ENCODE measurements at places on chromosomes 7 and 10.

GRCh38 chr7:13217768-13218167, 530.3 kb downstream of the ARL4A start:
- DNase-seq = no peak

- no peak for DNase-seq
Observed at GRCh38 chr10:95691281-95691680, 2.4 kb downstream of the TCTN3 start.

DNA sequence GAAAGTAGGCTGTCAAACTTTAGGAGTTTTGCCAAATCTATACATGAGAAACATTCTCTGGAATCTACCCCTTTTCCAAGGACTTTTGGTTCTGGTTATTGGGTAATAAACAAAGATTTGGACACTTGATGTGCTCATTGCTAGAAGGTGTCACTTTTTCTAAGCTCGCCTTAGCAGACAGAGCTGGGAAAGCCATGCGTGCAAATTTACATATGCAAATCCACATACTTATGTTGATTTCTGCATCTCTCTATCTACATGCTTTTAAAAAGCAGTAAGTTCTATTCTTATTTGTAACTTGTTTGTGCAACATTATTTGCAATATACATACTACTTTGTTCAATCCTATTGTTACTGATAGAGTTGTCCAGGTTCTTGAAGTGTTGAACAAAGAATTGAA, 22.5 kb upstream of the GIMAP6 start:
- DNase-seq = no peak

DNA sequence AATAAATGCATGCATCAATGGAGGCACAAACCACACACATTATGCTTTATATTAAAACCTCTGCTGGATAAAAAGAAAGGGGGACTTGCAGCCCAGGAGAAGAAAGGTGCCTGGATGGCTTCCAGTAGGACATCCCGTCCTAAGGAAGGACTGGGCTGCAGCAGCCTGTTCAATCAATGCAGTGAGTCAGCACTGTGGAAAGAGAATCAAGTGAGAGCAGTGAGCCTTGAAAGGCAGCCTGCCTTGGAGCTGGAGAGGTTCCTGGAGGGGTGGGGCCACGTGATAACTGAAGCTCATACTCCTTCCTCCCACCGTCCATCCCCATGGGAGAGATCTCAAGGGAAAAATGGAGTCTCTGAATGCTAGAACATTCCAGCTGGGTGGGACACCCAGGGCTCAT, 501.2 kb downstream of the ADRA2A start:
- DNase-seq = no peak

GRCh38 chr10:17782921-17783665, 26.1 kb upstream of the MRC1 start:
- DNase-seq = no peak

DNA sequence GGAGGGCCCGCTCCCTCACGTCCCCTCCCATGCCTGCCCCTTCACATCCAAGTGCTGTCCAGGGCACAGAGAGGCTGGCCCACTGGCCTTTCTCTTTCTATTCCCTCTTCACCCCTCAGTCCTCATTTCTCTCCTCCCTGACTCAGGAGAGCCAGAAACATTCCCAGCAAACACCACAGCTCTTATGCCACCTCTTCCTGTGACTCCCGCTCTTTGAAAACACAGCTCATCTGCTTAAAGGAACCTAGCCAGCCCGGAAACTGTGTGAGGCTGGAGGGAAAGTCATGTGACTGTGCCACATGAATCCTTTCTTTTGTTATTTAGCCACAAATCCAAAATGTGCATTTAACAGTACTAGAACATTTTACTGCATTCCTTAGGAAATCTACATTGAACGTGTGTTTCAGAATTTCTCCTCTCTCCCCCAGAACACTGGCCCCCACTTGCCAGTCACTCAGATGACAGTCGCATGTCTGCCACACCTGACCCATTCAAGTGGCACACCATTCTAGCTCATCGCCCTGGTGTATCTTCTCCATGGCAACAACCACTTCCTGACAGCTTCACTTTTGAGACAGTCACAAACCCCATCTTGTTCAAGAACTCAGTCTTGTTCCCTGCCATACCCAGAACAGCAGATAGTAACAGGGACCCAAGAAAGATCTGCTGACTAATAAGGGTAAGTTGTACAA, 42.8 kb downstream of the GRB10 start:
- peak; percentile 35 for DNase-seq

DNA sequence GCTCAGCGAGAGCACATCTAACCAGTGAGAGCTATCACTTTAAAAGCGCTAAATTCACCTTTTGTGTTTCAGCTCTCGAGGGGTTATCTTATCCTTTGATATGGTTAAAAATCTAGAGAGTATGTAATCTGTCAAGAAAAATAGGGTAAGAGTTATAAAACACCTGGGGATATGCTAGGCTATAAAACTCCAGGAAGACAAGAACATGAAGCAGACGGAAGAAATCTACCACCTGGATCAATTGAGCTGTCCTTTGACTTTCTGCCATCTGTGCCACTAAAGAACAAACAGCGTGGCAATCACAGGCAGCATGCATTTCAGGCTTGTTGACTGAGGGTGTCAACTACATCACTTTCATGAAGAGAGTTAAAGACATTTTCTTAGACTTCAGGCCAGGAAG, 83.1 kb downstream of the ZNF248 start:
- DNase-seq = no peak

GRCh38 chr10:73974309-73974946, 23.5 kb upstream of the VCL start:
- no peak for DNase-seq

- DNase-seq = no peak
Observed at GRCh38 chr7:92415225-92415624, 32.1 kb upstream of the GATAD1 start.

GRCh38 chr10:61931620-61932332, 30.3 kb downstream of the ARID5B start:
- DNase-seq = no peak

DNA sequence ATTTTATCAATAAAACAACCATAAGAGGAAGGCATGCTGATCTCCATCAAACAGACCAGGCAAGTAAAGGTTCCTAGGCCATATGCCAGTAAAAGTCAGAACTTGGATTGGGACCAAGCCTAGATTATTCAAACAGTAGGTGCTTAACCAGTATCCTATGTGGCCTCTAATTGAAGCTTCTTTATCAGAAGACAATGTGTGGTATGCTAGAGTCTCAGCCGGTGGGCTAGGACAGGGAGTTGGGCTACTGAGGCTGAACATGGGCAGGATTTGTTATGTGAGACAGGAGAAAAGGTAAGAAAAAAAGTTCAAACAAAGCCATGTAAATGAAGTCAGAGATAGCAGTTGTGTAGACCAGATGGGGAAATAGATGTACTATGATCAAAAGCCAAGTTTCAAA, 413.7 kb upstream of the GHITM start:
- no peak for DNase-seq

GRCh38 chr10:133292919-133293809, 15.5 kb downstream of the TUBGCP2 start:
- DNase-seq = no peak

DNA sequence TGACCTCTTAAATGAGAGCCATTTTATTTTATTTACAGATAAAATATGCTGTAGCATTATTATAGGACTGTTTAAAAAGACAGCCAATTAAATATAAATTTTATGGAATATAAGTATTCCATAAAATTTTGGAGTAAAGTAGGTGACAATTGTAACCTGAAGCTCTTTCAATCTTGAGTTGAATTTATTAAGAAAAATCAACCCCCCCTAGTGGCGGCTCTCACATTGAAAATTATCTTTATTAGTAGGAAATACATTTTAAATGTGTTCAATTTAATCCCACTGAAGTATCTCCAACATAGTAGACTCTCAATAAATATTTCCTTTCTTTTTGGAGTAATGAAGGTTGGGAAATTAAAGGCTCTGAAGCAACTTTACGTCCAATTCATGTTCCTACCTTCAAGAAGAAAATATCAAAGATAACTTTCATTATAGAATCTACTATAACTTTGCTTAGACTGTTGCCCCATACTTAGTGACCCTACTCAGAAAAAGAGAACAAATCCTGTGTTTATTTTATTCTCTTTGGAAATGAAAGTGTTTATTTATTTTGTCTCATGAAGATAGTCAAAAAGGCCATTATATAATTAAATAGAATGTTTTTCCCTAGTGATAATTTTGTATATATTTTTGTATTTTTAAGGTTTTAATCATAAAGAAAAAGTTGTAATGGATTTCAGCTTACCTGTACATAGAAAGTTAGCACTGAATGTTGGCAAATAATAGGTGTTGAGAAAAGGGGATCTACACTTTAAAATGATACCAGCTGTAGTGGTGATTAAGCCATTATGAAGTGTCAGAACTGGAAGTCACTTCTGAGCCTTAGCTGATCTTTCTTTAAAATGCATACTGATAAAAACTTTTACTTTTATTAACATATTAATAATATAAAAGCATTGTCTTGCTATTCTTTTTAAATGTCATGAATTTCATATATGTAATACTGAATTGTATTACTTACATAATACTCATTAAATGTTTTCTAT, 3.3 kb downstream of the AHR start:
- no peak for DNase-seq

DNA sequence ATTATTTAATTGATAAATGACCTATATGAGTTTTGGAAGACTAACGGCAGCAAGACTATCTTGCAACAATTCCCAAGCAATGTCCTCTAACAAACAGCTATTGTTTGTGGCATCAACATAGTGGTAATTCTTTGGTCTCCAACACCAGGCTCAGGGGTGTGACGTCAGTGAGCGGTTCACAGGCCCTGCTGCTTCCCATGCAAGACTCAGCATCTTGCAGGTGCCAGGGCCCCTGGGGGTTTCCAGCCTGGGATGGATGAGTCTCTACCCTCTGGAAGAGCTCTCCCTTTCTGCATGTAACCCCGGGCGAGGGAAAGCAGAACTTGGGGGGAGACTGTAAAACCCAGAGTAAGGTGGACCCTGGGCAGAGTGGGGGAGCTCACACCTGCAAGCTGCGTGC, 164.7 kb downstream of the ACTR3B start:
- DNase-seq = no peak

DNA sequence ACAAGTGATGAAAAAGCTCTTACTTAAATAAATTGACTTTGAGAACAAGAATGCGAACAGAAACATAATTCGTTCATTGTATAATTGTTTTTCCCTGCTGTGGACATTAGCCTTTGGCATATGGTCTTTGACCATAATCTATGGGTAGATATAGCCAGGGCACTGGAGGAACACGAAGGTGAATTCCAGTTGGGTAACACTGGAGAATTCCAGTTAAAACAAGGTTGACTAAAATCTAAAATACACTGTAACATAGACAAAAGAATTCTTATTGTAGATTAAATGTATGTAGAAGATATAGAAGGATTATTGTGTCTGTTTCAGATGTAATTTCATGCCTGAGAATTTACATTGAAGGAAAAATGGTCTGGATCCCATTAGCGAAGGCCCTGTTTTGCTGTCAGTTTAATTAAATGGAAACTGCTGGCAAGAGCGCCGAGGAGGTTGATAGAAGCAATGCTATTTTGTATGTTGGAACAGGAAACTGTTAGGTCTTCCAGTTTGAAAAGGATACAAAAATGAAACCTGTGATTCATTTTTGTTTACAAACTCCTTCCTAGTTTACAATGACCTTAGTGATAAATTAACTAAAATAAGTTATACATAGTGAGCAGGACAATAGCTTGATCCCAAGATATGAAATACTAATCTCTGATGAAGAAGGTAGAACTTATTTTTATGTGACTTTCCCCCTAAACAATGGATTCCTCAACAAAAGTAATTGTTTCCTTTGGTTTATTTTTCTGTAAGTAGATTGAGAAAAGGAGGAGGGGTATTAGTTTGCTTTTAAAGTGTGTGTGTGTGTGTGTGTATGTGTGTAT, 68.9 kb downstream of the ARID5B start:
- no peak for DNase-seq

- DNase-seq = peak; percentile 20
Observed at GRCh38 chr7:25894002-25894901, 257.7 kb upstream of the NFE2L3 start.

- no peak for DNase-seq
Observed at GRCh38 chr7:14104861-14105260, 115.4 kb upstream of the ETV1 start.

DNA sequence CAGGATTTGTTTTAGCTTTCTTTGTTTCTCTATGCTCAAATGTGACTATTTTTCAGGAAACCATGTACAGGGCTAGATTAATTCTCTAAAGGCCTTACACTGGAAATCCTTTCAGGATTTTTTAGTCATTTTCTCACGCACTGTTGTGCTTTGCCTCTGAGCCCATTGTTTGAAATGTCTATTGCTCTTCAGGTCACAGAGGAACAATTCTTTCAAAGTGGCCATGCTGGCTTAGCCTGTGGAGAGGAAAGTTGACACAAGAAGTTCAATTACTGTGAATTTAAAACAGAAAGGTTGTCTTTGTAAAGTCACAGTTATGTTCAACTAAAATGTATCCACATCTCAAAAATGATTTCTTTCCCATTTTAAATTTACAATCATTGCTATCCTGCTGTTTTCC, 1071.7 kb upstream of the POT1 start:
- DNase-seq = no peak

DNA sequence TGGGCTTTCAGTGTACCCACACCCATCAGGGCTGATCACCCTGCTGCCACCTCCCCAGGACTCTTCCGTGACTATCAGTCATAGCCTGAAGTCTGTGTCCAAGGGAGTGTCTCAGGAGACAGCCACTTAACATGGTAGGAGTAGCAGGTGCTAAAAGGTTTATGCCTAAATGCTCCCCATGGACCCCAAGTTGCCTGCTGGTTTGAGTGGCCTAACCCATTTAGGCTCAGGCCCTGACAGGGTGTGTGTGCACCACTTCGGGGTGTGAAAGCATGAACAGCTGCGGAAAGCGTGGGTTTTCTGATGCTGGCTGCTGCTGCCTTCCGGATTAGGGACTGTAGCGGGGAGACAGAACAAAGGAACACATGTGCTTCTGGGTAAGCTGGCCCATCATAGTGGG, 93.2 kb upstream of the SAMD8 start:
- no peak for DNase-seq

- DNase-seq = no peak
Observed at GRCh38 chr10:79148452-79149344, 79.9 kb downstream of the ZMIZ1 start.

DNA sequence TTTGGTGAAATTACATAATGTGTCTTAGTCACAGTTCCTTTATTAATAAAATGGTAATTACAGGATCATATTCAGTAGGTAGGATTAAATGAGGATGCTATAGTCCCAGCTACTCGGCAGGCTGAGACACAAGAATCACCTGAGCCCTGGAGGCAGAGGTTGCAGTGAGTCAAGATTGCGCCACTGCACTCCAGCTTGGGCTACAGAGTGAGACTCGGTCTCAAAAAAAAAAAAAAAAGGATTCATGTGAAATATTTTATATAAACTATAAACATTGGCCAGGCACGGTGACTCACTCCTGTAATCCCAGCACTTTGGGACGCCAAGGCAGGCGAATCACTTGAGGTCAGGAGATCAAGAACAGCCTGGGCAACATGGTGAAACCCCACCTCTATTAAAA, 197.9 kb downstream of the IMMP2L start:
- no peak for DNase-seq

DNA sequence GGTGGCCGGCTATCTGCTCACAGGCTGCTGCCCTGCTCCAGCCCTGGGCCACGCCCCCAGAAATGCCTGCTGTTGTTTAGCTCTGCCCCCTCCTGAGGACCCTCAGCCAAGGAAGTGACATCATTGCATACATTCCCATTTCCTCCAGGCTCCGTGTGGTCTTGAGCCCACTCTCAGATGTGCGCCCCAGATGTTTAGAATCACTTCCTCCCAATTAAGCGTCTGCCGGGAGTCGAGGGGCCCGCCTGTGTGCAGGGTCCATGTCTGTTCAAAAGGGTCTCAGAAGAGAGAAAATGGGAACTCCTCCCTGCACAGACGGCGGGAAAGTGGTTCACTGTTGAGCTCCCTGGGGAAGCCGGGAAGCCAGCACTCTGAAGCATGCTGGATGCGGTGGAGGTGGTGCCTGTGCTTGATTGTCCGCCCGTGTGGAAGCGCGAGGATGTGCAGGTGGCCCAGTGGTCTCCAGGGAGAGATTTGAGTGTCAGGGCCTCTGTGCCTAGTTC, 116.9 kb upstream of the PPIF start:
- no peak for DNase-seq

Measured in stimulated activated CD4-positive, alpha-beta T cell treated with anti-CD3 and anti-CD28 coated beads, TNF-alpha, amount 100 ng/mL, for 24 hours (primary cell).